ENCODE measurements at places on chromosomes 4 and X.

DNA sequence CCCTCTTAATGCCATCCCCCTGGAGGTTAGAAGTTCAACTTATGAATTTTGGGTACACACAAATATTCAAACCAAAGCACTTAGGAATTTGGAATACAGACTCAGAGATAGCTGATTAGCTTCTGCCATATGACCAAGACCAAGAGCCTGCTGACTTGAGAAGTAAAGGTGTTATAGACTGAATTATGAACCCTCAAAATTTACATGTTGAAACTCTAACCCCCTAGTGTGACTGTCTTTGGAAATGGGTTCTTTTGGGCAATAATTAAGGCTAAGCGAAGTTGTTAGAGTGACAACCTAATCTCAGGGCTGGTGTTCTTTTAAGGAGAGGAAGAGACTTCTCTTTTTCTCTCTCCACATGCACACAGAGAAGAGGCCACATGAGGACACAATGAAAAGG is 151.2 kb downstream of the COX18 start:
- no peak for DNase-seq

DNA sequence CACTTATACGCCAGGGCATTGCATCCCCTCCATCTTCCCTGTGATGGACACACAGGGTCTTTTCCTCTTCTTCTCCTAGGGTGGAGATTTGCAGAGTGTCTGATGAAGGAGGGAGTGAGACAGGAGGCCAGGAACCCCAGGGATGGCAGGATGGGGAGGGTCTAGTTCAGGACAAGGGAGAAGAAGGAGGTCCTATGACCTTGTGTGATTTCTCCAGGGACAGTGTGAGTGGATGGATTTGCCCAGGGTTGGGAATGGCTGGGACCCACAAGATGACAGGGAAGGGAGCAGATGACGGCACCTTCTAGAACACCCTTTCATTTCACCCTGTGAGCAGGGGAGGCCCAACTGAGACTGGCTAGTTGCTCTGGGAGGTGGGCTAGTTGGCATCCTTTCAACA is 34.2 kb downstream of the CYTL1 start:
- no peak for DNase-seq

DNA sequence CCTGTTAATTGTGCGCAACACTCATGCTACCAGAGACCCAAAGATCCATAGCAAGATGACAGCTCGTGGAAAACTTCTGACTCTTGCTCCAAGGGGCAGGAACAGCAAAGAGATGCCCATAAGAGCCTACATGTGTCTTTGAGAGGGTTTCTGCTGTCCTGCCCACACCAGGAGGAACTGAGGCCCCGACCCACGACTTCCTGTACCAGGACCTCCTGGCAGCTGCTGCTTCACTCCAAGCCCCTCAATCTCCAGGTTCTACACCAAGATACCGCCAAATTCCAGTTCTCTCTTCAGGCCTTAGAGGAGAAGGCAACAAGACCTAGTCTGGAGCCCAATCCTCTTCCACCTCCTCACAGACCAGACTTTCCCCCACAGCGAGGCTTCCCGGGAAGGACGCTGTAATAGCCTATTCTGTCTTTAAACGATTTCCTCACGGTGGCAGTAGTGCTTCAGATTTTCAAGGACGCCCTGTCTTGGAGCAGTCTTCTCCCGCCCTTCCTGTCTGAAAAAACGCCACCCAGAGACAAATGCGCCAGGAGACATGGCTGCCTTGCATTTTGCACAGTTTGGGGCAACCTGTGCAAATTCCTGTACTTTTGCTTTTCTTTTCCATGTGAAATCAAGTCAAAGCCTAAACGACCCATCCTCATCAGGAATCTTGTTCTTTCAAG is 230.2 kb upstream of the STK26 start:
- no peak for DNase-seq

DNA sequence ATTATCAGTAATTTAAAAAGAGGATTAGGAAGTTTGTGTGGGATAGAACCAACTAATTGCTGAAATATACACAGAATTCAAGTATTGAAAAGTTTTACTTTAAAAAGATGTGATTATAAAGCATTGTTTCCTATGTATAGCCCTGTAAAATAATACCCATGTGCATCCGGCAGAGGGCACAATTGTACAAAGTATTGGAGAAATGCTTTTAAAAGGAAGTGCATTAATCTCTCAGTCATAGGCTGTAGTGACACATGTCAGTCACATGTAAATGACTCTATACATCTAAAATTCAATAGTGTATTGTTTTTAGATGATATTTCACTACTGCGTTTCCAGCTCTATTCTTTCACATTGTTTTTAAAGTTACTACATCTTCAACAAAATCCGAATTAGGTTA is 9.7 kb upstream of the GEMIN8 start:
- DNase-seq = peak; percentile 56

DNA sequence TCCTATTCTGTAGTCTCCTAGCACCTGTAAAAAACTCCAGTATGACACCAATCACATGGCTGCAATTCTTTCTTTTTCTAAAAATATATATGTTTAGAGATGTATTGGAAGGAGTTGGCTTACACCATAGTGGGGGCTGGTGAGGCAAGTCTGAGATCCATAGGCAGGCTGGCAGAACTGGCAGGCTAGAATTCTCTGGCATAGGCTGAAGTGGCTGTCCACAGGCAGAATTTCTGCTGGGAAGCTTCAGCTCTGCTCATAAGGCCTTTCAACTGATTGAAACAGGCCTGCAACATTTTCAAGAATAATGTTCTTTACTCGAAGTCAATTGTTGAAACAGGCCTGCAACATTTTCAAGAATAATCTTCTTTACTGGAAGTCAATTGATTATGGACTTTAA is 37.0 kb downstream of the FGF2 start:
- no peak for DNase-seq

- DNase-seq = no peak
Measured at GRCh38 chrX:7073336-7073735, 74.2 kb upstream of the STS start.

- DNase-seq = no peak
Measured at GRCh38 chrX:134718966-134719317, 60.7 kb upstream of the PLAC1 start.

- DNase-seq = no peak
Measured at GRCh38 chr4:54855191-54855854, 197.6 kb downstream of the KIT start.

DNA sequence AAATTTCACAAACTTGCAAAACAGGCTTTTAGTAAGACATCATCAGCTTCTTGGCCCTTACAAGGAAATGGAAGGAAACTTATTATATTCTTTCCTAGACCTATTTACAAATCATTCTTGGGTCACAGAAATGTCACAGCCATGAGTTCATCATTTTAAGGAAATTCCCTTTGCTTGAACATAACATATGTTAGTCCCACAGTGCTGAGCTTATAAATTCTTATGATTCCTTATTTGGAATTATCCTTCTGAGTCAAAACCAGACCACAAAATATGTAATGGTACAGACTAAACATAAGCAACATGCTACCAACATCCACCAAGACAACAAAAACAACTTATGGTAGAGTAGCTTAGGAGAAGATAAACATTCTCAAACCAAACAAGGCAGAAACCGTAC is 236.9 kb upstream of the CTSO start:
- DNase-seq = no peak

- no peak for DNase-seq
Measured at GRCh38 chrX:47960406-47960805, 43.4 kb downstream of the ZNF182 start.

DNA sequence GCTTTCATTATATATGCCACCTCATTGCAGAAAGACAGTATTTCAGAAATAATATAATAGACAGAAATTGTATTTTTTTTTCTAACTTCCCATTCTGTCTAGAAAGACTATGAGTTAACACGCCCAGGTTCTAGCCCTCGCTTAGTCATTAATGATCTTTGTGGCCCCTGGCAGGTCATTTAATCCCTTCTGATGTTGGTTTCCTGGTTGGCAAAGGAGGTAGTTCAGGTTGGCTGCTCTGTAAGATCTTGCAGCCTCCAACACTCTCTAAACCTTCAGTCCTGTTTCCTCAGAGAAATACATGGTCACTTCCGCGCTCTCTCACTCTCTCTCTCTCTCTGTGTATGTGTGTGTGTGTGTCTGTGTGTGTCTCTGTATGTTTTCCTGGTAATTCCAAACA is 156.3 kb upstream of the NOCT start:
- DNase-seq = no peak

- DNase-seq = no peak
Measured at GRCh38 chr4:76765473-76766183, 132.3 kb downstream of the SOWAHB start.

- peak; percentile 12 for DNase-seq
Measured at GRCh38 chr4:66284991-66285451, 614.7 kb upstream of the EPHA5 start.

- no peak for DNase-seq
Measured at GRCh38 chr4:82667761-82668480, 106.1 kb upstream of the TMEM150C start.

DNA sequence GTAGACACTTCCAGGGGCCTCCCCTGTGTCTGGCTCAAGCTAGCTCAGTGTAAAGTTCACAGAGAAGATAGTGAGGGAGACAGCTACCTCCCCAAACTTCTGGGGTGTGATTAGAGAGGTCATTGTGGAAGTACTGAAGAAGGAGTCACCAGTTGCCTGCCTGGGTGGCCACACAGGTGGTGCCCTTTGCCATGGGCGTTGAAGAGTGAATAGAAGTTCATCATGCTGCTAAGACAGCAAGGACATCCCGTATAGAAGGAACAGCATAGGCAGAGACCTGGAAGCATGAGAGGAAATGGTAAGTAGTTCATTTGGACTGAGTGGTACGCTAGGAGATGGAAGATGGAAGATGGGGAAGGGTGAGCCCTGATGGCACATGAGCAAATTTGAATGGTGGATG is 110.1 kb downstream of the PJA1 start:
- no peak for DNase-seq

GRCh38 chr4:185734214-185734613 is 77.8 kb downstream of the SORBS2 start:
- no peak for DNase-seq

- no peak for DNase-seq
Measured at GRCh38 chr4:95949136-95949765, 109.4 kb downstream of the PDHA2 start.

GRCh38 chrX:36957425-36958328 is 50.5 kb upstream of the FAM47C start:
- DNase-seq = peak; percentile 7

DNA sequence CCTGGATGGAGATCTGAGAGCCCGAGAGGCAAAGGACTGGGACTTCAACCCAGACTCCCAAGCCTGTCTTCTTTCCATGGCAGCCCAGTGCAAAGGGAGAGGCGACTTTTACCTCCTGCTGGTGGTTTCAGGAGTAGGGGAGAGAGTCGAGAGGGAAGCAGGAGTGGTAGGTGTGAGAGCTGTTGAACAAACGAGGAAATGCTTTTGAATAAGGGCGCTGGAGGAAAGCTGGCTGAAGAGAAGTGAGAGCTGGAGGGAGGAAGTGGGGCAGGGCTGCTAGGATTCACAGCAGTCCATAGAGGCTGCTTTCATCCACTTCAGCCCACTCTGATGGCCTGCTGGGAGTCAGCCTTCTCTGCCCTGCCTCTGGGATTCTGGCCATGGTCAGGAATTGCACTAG is 81.8 kb upstream of the EFNB1 start:
- no peak for DNase-seq

DNA sequence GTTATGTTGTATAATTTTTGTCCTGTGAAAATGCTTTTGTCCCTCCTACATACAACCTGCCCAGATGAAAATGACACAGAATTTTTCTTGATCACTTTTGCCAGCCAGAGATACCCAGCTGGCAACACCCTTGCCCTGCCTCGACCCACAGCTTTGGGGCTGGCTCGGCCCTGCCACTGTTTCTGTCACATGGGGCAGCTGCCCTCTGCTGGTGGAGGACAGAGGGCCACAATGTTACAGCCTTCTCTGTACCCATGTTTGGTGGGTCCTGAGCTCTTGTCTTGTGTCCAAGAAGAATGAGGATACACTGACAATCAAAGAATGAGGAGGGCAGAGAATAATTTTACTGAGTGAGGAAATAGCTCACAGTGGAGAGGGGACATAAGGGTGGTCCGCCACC is 31.1 kb downstream of the BMP15 start:
- no peak for DNase-seq

DNA sequence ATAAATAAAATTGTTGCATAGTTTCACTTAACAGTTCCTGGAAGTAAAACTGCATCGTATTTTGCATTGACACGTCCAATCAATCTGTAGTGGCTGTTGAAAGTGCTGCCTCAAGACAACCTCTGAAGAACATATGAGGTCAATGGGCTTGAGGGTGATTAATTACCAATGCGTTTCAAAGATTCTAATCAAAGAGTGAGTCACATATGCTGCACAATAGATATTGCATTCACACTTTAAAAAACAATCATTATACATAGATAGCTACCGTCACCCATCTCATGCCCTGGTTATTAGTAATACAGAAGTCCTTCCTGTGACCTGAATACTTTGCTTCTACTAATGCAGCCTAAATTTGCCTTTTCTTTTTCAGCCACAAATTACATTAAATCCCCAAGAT is 743.3 kb upstream of the SLIT2 start:
- DNase-seq = no peak

DNA sequence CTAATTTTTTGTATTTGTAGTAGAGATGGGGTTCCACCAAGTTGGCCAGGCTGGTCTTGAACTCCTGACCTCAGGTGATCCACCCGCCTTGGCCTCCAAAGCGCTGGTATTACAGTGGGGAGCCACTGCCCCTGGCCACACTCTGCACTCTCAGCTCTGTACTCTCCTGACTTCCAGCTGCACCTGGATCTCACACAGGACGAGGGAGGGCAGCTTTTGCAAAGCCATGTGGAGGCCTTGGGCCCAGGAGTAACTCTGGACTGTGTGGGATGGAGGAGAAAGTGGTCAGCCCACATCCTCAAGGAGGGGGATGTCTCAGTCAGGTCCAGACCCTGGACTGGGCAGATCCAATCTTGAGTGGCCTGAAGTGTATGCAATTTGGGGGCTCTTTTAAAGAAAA is 23.0 kb downstream of the NAT8L start:
- DNase-seq = no peak

DNA sequence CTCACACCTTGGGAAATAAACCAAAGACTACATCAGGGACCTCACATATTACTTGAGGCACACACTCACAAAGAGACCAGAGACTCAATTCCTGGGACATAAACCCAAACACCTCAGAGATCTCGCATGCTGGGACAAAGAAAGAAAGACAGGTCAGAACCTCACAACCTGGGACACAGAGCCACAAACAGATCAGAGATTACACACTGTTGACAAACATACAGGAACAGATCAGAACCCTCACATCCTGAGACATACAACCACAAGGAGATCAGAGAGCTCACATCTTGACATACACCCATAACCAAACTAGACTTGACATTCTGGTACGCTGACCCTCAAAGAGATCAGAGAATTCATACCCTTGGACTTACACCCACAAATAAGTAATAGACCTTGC is 17.3 kb downstream of the SUV39H1 start:
- DNase-seq = no peak

GRCh38 chr4:5191831-5192230 is 140.6 kb downstream of the STK32B start:
- DNase-seq = no peak

GRCh38 chr4:110586131-110586850 is 36.6 kb downstream of the PITX2 start:
- DNase-seq = no peak

GRCh38 chr4:68338625-68339024 is 11.3 kb downstream of the YTHDC1 start:
- DNase-seq = no peak
